Renal cortical epithelial cell (primary cell): ENCODE measurements at places on chromosomes 2 and 18. TPM values are rescaled to one million over a fixed set of nuclear protein-coding genes. Genes with fewer than 3 reads are reported as not detected.

DNA sequence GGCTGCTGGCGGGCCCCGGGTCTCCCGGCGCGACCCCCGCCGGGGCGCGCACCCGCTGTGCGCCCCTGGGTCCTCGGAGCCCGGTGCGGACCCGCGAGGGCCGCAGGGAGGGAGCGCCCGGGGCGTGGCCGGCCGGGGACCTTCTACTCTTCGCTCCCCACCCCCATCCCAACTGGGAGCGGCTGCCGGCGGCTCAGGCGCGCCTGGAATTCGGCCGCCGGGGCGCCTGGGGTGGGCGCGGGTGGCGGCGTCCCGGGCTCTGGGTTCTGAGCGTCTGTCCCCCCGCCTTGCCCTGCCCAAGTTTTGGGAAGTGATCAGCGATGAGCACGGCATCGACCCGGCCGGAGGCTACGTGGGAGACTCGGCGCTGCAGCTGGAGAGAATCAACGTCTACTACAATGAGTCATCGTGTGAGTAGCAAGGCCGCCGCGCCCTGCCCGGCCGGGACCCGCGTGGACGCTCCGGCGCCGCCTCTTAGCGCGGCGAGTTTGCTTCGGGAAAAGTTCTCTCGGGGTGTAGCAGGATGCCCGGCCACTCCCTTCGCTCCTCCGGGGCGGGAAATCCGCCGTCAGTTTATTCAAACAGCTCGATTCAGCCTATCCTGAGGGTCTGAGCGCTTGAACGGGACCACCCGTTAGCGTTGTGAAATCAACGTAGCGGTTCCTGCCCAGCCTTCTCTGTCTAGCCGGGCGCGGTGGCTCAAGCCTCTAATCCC, 502 bp downstream of the TUBB6 start:
- DNase-seq, result peak; percentile 57

- peak; percentile 61 for DNase-seq
These were observed 40.7 kb upstream of the NT5C1B start for GRCh38 chr2:18630101-18630500.

TMBIM1 gene
- total RNA-seq, result 165 and 404 TPM in 2 replicates

GRCh38 chr2:223949241-223949840, 4.2 kb upstream of the WDFY1 start:
- DNase-seq, result no peak

- no peak for DNase-seq
These were observed 41.0 kb downstream of the PTGR3 start for GRCh38 chr18:75167759-75168618.

- DNase-seq, result no peak
These were observed 6.0 kb downstream of the FBXO15 start for GRCh38 chr18:74141667-74142066.

OTOS gene
- not detected in 2 replicates for total RNA-seq

DNA sequence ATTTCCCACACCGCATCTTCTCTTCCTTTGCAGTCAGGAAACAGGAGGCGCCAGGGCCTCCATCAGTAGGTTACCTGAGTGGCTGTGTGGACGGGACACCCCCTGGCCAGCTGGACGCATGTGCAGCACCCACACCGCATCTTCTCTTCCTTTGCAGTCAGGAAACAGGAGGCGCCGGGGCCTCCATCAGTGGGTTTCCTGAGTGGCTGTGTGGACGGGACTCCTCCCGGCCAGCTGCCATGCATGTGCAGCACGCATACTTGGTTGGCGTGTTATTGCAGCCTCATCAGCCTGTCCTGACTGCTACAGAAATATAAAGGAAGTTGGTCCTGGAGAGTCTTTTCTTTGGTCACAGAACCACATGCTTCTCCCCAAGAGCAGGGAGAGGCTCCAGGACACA, 74.6 kb downstream of the DCDC2C start:
- DNase-seq, result no peak

DNA sequence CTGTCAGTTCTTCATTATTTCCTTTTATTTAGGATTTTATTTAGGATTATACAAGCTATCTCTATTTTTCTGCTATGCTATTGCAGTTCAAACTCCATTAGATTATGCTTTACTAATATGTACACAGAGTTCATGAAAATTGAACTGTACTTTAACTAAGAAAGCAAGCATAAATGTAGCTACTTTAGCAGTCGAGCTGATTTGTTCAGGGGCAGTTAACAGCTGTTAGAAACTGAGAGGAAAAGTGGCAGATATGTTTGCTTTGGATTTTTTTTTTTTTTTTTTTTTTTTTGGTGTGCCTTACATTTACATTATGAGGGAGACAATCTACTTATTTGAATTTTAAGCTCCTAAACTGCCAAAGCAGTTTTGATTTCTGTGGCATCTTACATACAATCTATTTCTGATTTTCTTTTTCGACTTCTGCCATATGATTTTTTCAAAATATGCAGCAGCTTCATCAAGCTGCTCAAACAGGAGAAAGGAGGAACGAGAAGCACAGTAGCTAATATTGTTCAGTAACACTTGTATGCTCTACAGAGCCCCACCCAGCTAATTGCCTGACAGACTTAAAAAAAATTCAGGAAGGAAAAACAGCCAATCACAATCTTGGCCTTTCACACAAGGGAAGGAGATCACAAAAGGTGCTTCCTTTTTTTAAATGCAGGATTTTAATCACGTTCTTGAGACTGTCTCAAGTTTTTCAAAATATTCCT, 233.4 kb upstream of the SIX3 start:
- no peak for DNase-seq

GRCh38 chr2:120219766-120220165, 3.4 kb downstream of the TMEM185B start:
- no peak for DNase-seq

PDE1A gene
- 3.8 and 203 TPM in 2 replicates for total RNA-seq

GRCh38 chr2:43718530-43719124, 42.4 kb upstream of the C1GALT1C1L start:
- peak; percentile 62 for DNase-seq

GRCh38 chr2:160869411-160869810, 290.8 kb upstream of the TANK start:
- peak; percentile 89 for DNase-seq

GRCh38 chr2:99106913-99107312, 34.6 kb upstream of the C2orf15 start:
- DNase-seq, result no peak

SYT4 gene
- not detected in 2 replicates for total RNA-seq

DNA sequence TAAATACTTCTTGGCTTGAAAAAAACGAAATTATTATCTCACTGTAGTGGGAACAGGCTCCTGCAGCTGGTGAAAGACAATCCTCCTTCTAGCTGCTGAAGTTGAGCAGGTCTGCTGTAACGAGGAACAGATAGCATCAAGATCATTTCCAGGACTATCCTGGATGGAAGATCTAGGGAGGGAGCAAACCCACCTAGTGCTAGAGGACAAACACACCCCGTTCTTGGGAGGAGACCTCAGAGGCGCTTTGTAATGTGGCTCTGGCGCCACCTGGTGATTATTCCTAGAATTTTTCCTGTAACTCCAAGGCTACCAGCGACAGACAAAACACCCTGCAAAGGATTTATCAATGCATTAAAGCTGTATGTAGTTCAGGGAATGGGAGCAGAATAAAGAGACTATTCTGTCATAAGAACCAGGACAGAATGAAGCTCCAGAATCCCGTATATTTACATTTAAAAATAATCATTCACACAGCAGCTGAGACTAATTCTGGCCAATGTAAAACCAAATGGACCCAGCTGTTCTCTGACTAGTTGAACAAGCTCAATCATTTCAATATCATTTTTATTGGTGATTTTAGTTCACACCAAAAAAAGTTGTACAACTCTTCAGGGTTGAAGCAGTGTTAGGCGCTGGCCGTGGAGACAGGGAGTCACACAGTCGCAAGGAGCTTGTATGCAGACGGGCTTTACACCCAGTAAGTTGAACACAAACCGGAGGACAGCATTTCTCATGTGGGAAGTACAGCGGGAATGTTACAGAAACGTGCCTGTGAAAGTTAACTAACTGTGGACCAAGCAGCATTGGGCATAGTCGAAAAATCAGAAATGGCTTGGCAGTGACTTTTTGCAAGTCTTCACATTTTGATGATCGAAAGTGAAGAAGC, 290.3 kb downstream of the TRIB2 start:
- peak; percentile 44 for DNase-seq

UGT1A4 gene
- total RNA-seq, result 1.2 and 3.8 TPM in 2 replicates

DNA sequence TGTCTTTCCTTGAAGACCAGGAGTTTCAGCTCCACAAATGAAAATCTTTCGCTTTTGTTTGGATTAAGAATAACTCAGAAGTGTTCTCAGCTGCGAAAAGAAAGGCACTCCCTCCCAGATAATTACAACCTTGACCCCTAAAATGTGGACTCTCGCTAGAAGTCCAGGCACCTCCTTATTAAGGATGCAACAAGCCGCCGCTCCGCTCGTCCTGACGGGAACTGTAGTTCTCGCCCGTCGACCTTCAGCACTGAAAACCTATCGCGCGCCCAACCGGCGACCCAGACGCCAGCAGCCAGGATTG, 559 bp downstream of the IMMT start:
- peak; percentile 89 for DNase-seq

NTSR2 gene
- total RNA-seq, result not detected in 2 replicates

FKBP7 gene
- total RNA-seq, result 3.1 and 21.9 TPM in 2 replicates

- DNase-seq, result no peak
These were observed 72.9 kb downstream of the TMEM182 start for GRCh38 chr2:102834523-102835273.

DNA sequence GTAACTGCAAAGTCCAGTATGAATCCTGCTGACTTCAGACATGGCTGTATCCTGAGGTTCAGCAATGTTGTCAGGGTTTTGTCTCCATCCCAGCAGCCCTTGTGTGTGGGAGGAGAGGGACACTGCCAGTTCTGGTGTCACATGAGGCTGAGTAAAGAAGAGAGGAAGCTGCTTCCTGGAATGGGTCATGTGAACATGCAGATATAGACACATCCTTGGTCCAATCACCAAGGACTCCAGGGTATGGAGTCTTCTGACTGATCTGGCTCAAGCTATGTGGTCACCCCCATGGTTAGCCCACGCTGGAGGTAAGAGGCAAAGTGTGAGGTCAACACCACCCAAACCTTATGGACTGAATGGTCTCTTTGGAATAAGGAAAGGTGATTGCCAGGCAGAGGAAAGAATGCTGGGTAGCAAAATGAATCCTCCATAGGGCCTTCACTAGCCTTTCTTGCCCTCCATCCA, 134.4 kb upstream of the SLC1A4 start:
- DNase-seq, result peak; percentile 51

DNA sequence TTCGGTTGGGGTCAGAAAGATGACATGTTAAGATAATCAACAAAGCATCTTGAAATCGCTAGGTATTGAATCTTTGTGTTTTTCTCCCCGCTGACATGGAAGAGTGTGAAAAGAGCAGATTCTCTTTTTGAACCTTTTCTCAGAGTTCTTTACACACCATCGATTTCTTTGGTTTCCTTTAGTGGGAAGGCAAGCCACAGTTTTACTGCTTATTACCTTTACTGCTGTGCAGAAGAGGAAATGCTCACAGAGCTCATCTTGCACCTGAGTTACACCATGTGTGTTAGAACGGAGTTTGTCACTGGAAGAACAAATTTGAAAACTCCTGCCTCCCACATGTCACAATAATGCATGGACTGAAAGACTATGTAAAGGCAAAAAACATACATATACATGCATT, 45.3 kb upstream of the PDK1 start:
- DNase-seq, result no peak

GRCh38 chr2:168208652-168209051, 38.7 kb downstream of the STK39 start:
- DNase-seq, result no peak

C2orf72 gene
- 0.17 and 0.50 TPM in 2 replicates for total RNA-seq

GRCh38 chr2:219294356-219295351, 14.5 kb downstream of the PTPRN start:
- peak; percentile 68 for DNase-seq

TBR1 gene
- total RNA-seq, result under 0.01 TPM in 1 of 2 replicates, not detected in the other
